ENCODE measurements at places on chromosomes 4 and X.

DNA sequence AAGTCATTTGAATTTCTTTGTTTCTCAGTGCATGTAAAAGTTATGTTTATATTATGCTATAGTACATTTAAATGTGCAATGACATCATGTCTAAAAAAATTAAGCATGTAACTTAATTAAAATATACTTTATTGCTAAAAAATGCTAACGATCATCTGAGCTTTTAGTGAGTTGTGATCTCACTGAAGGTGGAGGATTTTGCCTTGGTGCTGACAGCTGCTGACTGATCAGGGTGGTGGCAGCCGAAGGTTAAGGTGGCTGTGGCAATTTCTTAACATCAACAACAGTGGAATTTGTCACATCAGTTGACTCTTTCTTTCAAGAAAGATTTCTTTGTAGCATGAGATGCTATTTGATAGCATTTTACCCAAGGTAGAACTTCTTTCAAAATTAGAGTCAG, 6.6 kb downstream of the ANAPC4 start:
- no peak for DNase-seq

- no peak for DNase-seq
These were observed 49.5 kb downstream of the CLDN34 start for GRCh38 chrX:10016519-10017132.

DNA sequence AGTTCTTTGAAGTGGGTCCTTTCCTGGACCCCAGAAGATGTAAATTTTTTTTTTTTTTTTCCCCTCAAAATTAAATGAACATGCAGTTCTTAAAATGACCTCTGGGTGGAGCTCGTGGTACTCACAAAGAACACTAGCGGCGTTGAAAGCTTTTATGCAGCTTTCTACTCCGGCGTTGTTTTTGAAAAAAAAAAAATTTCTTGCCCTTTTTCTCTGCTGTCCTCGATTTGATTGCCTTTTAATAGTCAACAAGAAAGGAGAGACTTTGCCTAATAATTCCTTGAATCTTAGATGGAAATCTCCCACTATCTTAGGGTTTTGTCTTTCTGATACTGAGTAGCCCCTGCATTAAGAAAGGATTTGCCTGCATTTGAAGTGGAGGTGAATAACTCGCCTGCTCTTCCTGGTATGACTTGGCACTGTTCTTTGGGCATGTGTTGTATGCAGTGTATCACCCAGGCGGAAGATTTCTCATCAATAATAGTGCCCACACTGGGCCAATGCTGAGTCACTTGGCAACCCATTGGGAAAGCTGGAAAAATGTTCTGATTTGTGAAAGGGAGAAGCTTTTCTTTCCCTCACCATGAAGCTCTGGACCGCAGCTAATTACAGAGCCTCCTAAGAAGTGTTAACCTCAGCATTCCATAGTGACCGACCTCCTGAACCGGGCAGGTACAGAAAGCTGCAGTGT, 104.0 kb downstream of the PHEX start:
- no peak for DNase-seq

- no peak for DNase-seq
These were observed 4.6 kb downstream of the DUSP9 start for GRCh38 chrX:153651540-153652079.

DNA sequence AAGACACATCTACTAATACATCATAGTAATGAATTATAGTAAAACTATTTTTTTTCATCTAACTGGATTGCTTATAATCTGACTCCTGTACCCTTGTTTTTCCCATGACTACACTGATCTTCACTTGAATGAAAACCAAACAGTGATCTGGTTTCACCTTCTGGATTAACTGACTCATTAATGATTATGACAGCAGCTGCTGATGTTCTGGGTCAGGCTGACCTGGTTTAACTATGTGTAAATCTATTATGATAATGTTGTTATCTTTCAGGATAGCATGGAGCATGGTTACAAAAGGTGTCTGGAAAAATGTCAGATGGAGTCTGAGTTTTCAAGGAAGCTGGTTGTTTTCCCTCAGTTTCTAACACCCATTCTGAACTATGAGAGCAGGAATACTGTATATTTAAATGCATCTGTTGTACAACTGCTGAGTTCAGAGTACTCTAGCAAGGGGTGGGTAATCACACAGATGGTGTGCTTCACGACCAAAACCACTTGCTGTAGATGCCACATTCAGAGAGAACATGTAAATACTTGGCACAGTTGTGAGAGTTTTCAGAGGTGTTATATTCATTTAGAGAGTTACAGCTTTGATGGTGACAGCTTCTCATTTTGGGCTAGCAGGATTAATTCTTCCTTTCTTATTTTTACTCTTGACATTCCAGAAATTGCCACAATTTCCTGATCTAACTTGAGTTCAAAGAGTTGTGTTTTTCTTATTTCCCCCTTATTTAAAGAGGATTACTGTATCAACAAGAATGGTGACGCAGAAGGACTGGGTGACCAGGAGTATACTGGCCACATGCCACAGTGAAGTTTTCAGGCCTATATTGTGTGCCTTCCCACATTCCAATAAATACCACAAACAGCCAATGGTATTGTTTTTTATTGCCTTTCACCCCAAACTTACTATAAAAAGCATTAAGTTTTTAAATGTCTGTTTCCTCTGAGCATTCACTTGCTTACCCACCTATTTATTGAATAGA, 249.7 kb upstream of the TET2 start:
- no peak for DNase-seq

DNA sequence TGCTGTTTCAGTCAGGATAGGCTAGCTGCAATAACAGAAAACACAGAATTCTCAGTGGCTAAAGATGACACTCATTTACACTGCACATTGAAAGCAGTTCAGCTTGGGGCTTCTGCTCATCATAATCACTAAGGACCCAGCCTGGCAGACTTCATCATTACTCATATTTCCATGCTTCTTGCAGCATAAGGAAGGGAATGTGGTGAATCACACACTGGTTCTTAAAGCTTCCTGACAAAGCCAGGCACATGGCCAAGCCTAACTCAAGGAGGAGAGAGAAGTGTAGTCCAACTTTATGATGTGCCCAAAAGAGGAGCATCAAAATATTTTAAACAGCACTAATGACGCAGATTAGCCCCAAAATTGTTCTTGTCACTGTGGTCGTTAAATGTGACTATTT, 186.5 kb downstream of the BANK1 start:
- DNase-seq: no peak
